ENCODE measurements at places on chromosomes 5 and 9. TPM values are rescaled to one million over a fixed set of nuclear protein-coding genes. Genes with fewer than 3 reads are reported as not detected.

FAM153A gene
- total RNA-seq = not detected

TPPP gene
- 5.7 TPM for total RNA-seq

PCDHGA8 gene
- total RNA-seq = 0.02 TPM

CCNG1 gene
- 65.4 TPM for total RNA-seq

SCGB3A1 gene
- total RNA-seq = not detected

CMYA5 gene
- 0.53 TPM for total RNA-seq

OR1L6 gene
- not detected for total RNA-seq

RORB gene
- total RNA-seq = not detected

CARD6 gene
- total RNA-seq = 3.3 TPM

FOXI1 gene
- total RNA-seq = not detected

FCN2 gene
- total RNA-seq = not detected

CNTNAP3B gene
- total RNA-seq = 16.9 TPM

CDHR2 gene
- not detected for total RNA-seq

PJA2 gene
- 18.0 TPM for total RNA-seq

TAF1L gene
- total RNA-seq = not detected

FSTL4 gene
- total RNA-seq = 6.3 TPM

TRPM6 gene
- total RNA-seq = 1.4 TPM

EMB gene
- total RNA-seq = 6.0 TPM

MSMP gene
- not detected for total RNA-seq

PTGES gene
- total RNA-seq = 131 TPM

SPATA31C1 gene
- total RNA-seq = not detected

RNF183 gene
- not detected for total RNA-seq

FOXD4L4 gene
- 0.13 TPM for total RNA-seq

MYOZ3 gene
- not detected for total RNA-seq

PCDHGA2 gene
- total RNA-seq = 0.78 TPM

HMGCS1 gene
- 79.8 TPM for total RNA-seq

TMEM171 gene
- 6.4 TPM for total RNA-seq

MARCHF6 gene
- 71.6 TPM for total RNA-seq

TTC33 gene
- 16.6 TPM for total RNA-seq

APBA1 gene
- total RNA-seq = 0.12 TPM

STK32A gene
- total RNA-seq = 0.23 TPM

PCDHB5 gene
- total RNA-seq = 1.4 TPM

IZUMO3 gene
- not detected for total RNA-seq

SHOC1 gene
- not detected for total RNA-seq

KCNV2 gene
- not detected for total RNA-seq

CDC23 gene
- 34.1 TPM for total RNA-seq

MED22 gene
- 31.2 TPM for total RNA-seq

ARL14EPL gene
- total RNA-seq = not detected

SPOCK1 gene
- total RNA-seq = 17.0 TPM

THBS4 gene
- total RNA-seq = not detected

DNAJB5 gene
- 6.2 TPM for total RNA-seq

MELK gene
- total RNA-seq = 75.9 TPM

CCDC152 gene
- not detected for total RNA-seq

CERT1 gene
- total RNA-seq = 22.0 TPM

RPL12 gene
- 3,245 TPM for total RNA-seq

PAPPA gene
- total RNA-seq = 46.1 TPM

IFNA4 gene
- total RNA-seq = not detected

PCDHA12 gene
- total RNA-seq = 2.3 TPM

SLC36A3 gene
- not detected for total RNA-seq

GMCL2 gene
- total RNA-seq = not detected

PCA3 gene
- not detected for total RNA-seq

MROH2B gene
- not detected for total RNA-seq

GEMIN5 gene
- 21.6 TPM for total RNA-seq

NUTM2G gene
- not detected for total RNA-seq

TAF11L5 gene
- total RNA-seq = not detected

GGTA1 gene
- not detected for total RNA-seq

C5orf46 gene
- 0.29 TPM for total RNA-seq

Data from A549 treated with ZK216348 at 1 μM for 4 hours (cell line).